ENCODE measurements at places on chromosomes 12 and 14.

DNA sequence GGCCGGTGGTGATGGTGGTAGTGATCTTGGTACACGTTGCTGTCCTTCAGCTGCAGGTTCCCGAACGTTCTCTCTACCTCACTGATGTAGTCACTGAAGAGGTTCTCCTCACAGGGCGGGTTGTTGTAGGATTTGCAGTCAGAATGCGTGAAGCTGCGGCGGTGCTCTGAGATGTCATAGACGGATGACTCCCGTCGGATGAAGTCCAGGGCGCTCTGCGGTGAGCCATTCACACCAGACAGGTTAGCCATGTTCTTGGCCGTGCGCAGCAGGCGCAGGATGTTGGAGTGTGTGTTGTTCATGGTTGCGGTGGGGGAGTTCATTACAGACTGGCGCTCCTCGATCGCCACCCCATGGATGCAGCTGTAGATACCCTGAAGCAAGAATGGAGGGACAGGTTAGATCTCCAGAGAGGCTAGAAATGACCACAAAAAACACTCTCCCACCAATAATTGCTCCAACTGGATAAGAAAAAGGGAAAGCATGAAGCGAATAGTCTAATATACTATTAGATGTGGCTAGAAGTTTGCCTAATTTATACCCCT is 367.8 kb downstream of the EMP1 start:
- no peak for DNase-seq

DNA sequence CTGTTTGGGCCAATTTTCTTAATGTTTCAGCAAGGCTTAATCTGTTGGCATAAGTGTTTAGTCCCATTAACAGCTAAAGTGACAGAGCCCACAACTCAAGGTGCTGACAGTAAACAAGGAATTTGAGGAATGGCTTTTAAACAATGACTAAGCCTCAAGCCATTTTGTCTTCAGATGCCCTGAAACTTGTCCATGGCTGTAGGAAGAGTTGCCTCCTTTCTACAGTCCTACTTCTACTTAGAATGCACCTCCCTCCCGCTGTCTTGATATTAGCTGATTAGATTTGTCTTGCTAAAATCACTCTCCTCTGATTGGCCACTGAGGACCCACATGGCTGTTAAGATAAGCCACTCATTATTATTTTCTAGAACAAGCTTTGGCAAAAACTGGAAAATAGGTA is 188.4 kb upstream of the OTX2 start:
- DNase-seq: no peak

- peak; percentile 46 for DNase-seq
Observed at GRCh38 chr14:58239244-58240195, 5.1 kb upstream of the PSMA3 start.

DNA sequence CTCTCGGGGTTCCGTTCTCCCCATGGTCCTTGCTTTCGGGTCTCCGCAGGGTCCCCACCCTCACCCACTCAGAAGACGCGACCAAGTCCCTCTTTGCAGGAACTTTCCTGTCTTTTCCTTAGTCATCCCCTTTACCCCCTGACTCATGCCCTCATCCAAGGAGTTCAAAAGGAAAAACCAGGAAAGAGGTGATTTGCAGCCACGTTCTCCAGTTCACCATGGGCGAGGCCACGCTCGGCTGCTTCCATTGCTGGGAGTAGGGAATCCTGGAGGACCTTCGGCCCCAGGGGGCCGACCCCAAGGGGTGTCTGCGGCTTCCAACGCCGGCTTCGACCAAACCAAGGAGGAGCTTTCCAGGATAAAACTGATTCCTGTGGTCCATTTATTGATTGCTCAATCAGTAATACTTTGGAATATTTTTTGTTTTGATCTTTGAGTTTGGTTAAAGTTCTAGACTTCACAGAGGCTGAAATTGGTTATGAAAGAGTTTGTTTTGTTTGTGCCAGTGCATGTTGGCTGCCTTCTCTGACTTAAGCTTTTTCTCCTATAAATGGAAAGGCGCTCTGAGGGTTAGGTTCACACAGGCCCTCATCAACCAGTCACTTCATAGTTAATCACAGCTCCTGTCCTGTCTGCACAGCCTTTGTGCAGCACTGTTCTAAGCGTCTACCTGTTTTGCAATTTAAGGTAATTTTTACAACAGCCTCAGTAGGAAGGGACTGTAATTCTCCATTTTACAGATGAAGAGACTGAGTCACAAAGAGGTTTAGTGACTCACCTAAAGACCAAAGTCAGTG is 827 bp downstream of the ALDH2 start:
- no peak for DNase-seq

DNA sequence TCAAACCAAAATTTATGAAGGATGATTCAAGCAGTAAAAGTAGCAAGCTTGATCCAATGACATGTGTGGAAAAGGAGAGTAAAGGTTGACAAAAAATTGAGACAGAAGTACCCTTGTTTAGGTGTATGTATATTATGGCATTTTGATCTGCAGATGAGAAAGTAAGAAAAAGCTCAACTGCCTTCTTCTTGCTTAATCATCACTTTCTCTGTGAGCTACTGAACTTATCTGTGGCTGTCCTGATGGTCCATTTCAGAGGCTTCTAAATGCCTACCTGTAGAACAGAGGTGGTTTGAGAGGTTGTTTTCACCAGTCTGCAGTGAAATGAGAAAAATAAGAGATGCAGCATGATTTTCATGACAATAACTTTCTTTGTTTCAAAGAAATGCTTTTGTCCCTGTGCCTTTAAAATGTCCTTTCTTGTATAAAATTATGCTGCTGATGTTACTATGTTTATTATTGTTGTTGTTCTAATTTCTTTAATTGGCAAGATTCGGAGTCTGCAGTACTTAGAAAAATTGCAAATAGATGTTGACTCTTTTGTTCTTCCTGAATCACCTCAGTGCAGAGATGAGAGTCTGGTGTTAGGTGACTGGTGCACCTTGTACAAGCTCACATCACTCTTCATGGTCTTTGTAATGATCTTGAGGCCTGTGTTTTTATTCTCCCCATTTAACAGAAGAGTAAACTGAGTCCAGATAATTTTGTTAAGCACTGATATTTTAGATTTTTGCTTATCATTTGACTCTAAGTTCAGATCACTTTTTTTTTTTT is 821.9 kb downstream of the VRK1 start:
- no peak for DNase-seq

DNA sequence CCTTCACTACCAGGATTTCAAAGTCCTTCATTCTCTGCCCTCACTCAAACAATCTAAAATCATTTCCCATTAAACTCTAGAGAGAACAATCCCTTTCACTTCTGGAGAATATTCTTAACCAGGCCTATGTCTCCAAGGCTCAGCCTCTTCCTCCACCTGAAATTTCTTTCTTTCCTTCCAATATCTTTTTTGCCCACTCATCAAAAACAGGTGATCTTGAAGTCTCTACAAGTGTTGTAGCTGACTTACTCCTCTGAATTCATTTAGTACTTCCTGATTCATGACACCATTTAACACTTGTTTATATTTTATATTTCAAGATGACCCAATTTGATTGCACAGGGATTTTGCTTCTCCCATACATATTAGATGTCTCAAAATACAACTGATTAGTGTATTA is 66.7 kb upstream of the PDZRN4 start:
- DNase-seq: no peak

DNA sequence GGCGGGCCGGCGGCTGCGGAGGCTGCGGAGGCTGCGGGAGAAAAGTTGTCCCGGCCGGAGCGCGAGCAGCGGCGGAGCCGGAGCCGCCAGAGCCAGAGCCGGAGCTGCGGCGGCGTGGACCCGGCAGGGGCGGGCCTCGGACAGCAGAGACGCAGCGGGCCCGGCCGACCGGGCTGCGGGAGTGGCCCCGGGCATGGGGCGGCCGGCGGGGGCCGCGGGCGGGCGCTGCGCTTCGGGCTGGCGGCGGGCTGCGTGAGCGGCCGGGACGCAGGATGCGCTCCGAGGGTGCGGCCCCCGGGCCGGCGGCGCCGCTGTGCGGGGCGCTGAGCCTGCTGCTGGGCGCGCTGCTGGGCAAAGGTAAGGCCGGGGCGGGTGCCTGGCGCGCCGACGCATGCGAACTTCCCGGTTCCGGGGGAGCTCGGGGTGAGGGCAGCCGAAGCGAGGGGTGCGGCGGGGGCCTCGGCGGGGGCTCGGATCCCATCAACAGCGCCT is at the start of gene TMEM132C:
Gene TMEM132C (plus strand): TSS at position 40 of the 492 bp plus-strand sequence. CDS start 233 bp downstream, at position 273.
- no peak for DNase-seq

DNA sequence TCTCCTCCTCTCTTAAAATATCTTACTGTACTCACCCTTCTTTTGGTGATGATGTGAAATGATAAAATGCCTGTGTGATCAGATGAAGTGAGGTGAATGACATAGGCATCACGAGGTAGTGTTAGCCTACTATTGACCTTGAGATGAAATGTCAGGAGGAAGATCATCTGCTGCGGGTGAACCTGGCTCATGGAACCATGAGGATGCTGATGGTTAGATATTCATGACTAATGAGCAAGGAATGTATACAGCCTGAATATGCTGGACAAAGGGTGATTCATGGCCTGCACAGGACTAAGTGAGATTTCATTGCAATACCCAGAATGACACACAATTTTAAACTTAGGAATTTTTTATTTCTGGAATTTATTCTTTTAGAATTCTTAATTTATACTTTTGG is 89.6 kb downstream of the DAAM1 start:
- DNase-seq: peak; percentile 87

- DNase-seq: no peak
Observed at GRCh38 chr12:82765971-82766705, 79.4 kb downstream of the TMTC2 start.
